ENCODE measurements at places on chromosomes 3 and 15.
A peak's percentile ranks its signal among the peaks of the same experiment; 100 is the strongest.

GRCh38 chr15:93105485-93105884 lies 16.5 kb upstream of the RGMA start:
- DNase-seq = no peak

- DNase-seq = no peak
Observed at GRCh38 chr3:176872771-176873209, 324.5 kb downstream of the TBL1XR1 start.

- DNase-seq = peak; percentile 4
Observed at GRCh38 chr3:22372292-22373062, 621.5 kb upstream of the ZNF385D start.

GRCh38 chr15:25682340-25682739 lies 180.8 kb downstream of the ATP10A start:
- DNase-seq = no peak

DNA sequence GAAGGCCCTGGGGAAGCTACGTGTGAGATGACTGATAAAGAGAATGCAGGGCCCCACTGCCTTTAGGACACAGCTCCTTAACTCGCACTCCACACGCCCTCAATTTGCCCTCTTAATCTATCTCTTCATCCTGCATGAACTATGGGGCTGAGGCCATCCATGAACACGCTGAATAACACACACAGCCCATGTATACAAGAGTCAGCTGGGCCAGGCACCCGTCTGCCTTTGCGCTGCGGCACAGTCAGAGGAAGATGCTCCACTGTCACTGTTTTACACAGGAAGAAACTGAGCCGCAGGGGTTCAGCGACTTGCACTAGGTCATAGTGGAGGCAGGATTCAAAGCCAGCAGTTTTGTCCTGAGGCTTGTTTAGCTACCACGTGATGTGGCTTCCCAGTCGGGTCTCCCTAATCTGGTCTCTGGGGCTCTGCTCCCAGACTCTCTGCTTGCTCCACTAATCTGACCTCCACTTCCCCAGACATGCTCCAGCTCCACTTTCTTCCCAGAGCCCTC lies 43.9 kb downstream of the TLE3 start:
- no peak for DNase-seq

GRCh38 chr3:103052236-103052830 lies 617.5 kb downstream of the ZPLD1 start:
- no peak for DNase-seq

DNA sequence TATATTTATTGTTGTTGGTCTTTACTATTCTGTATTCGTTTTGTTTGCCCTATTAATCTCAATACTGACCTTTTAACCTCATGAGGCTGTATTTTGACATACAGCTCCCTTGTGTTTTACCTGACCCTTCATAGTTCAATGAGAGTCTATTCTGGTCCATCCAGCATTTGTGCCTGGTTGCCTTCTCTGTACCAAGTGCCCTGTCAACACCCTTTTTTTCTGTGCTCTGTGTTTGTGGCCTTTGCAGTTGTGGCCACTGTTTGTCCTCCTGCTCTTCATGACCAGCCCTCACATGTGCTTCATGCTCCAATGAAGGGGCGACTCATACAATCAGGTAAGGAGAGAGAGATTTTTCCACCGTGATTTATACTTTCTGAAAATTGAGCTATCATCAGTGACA lies 368.2 kb downstream of the IL20RB start:
- no peak for DNase-seq

GRCh38 chr3:147119989-147120388 lies 286.4 kb downstream of the ZIC4 start:
- peak; percentile 56 for DNase-seq
